ENCODE measurements at places on chromosomes 3 and 15. TPM values are rescaled to one million over a fixed set of nuclear protein-coding genes. Genes with fewer than 3 reads are reported as not detected.

Gene DUOXA1
- 22.2 TPM for total RNA-seq

Gene PLAAT1
- total RNA-seq: 5.0 TPM

Gene BLM
- total RNA-seq: 7.3 TPM

Gene TMEM158
- 2.4 TPM for total RNA-seq

Gene LYZL4
- total RNA-seq: not detected

Gene GNAT1
- total RNA-seq: not detected

Gene GABRG3
- total RNA-seq: 0.21 TPM

Gene ISLR
- 119 TPM for total RNA-seq

Gene EXD1
- total RNA-seq: not detected

Gene SLC9A9
- total RNA-seq: 28.4 TPM

GRCh38 chr3:73292220-73292619, 230.8 kb downstream of the EBLN2 start:
- DNase-seq: peak; percentile 46

GRCh38 chr15:74235962-74236361, at the start of gene CCDC33:
CCDC33 (plus strand) TSS chr15:74236326; CDS start chr15:74236720, 394 bp downstream.
- no peak for DNase-seq

DNA sequence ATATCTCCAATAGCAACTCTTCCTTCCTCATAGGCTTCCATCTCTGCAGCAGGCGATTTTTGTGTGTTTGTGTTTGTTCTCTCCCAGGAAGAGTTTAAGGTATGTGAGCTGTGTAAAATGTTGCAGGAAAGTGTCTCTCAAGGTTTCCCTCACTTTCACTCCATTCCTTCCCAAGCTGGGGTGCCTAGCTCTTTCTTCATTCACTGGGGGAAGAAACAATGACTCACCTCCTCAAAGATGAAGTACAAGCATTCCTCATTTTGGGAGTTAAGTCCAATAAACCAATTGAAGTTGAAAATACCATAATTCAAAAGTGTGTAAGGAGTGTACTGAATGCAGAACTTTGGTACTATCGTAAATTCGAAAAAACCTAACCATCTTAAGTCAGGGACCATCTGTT, 422.7 kb upstream of the CFAP20DC start:
- no peak for DNase-seq

DNA sequence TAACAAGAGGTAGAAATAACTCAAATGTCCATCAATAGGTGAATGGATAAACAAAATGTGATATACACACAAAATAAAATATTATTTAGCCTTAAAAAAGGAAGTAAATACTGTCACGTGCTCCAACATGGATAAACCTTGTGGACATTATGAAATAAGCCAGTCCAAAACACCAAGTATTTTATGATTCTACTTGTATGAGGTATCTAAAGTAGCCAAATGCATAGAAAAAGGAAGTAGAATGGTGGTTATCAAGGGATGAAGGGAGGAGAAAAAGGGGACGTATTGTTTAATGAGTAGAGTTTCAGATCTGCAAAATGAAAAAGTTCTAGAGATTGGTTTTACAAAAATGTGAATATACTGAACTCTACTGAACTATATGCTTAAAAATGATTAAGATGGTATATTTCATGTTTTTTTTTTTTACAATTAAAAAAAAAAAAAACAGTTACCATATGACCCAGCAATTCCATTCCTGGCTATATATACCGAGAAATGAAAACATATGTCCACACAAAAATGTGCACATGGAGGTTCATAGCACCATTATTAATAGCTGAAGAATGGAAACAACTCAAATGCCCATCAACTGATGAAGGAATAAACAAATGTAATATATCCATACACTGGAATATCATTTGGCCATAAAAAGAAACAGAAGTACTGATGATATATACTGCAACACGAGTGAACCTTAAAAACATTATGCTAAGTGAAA, 29.1 kb upstream of the MAP6D1 start:
- no peak for DNase-seq

- DNase-seq: peak; percentile 64
Measured at GRCh38 chr3:153026026-153026425, 136.0 kb upstream of the RAP2B start.

- DNase-seq: no peak
Measured at GRCh38 chr3:152452318-152452717, 183.6 kb downstream of the MBNL1 start.

GRCh38 chr3:140384876-140385275, 293.0 kb upstream of the TRIM42 start:
- DNase-seq: peak; percentile 75

DNA sequence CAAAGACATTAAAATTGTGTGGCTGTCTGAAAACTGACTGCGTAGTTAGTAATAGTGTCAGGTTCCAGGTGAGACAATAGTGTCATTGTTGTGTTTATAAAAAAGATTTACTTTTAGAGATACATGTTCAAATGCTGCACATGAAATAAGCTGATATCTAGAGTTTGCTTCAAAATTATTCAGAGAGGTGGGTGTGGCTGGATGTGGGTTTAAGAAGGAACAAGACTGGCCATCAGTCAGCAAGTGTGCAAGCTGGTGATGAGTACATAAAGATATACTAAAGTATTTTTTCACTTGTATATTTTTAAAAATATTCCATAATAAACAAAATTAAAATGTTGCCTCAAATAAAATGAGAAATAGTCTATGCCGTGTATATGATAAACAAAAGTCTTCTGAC, 190.6 kb downstream of the ARRDC4 start:
- no peak for DNase-seq

- DNase-seq: peak; percentile 50
Measured at GRCh38 chr15:69536726-69537512, 84.3 kb downstream of the RPLP1 start.

DNA sequence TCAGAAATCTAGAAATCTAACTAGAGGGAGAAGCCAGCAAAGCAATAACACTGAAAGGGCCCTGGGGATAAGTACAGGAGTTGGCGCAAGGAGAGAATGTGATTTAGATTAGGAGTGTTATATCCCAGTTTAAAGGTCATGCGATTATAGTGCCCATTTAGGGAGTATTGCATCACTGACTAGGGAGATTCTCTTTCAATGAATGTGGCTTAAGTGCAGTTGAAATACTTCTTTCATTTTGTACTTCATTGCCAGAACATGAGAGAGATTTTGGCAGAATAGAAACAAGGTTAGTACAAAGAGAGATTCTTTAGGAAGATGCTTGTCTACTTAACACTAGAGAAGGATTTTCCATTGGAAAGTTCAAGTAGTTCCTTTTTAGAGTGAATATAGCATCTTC, 13.9 kb downstream of the ROBO2 start:
- DNase-seq: peak; percentile 45

- no peak for DNase-seq
Measured at GRCh38 chr3:101243285-101244211, 76.8 kb downstream of the IMPG2 start.

DNA sequence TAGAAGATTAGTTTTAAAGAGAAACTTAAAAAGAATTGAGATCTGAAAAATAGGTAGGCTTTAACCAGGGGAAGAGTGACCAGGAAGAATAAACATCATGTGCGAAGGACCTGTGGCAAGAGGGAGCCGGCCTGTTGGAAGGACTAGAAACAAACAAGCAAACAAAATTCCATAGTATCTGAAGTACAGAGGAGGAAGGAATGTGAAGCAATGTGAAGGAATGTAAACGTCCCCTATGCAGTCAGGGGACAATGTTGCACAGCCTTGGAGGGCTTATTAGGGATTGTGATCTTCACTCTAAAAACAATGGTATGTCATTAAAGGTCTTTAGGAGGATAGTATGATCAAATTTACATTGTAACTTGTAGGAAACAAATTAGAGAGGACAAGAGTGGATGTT, 84.4 kb upstream of the PLCL2 start:
- DNase-seq: no peak

DNA sequence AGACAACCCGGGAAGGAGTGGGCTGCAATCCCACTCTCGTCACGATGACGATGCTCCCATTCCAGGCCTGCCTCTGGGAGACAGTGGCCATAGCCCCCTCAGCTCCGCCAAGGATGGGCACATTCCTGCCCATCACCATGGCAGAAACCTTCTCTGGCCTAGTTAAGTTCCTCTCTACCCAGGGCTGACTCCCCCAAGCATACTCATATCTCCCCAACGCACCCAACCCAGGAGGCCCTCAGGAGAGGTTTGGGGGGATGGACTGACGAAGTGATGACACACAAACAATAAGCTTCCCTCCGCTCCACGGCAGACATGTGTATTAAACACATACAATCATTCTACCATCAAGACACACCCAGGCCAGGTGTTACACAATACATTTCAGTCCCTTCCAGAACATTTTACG, 60.1 kb downstream of the VGLL4 start:
- no peak for DNase-seq

Data from tongue (tissue), 3 donors.